IMR-90 (cell line): ENCODE measurements at places on chromosomes 3 and 15.

DNA sequence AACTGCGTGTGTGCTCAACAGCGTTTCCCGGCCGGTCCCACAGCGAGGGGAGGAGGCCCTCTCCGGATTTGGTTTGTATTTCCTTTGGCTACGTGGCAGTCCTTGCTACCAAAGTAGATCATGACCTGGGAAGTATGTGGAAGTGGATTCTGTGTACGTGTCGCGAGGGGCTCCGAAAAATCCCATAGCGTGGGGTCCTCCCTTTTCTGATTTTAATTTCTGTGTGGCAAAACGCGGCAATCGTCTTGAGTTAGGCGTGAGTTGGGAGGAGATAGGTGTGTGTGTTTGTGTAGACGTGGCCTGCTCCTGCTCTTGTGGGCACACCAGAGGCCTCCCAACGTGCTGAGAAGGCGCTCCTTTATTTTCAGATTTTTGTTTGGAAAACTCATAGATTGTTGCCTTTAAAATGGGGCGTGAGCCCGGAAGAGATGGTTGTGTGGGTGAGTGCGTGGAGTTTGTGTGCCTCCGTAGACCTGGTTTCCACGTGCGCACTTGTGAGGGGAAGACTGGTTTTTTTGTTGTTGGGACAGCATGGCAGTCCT, 1.2 kb downstream of the TRIM71 start:
- DNase-seq: no peak

GRCh38 chr15:71496336-71496955, 313.9 kb upstream of the NR2E3 start:
- peak; percentile 62 for DNase-seq

DNA sequence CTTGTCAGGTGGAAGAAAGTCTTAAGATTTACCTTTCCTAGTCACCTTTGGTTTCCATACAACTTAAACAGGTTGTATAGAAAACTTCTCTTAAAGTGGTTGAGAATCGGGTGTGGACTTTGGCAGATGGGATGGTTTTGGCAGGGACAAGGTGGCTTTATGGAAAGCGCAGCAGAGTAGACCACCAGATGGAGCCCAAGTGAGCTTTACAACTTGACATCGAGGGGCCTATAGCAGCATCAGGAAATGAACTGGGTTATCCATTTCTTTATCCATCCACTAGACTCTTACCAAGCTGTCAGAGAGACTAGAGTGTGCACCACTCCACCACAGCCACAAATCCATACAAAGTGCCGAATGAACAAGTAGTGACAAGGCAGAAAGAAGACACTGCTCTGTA, 85.3 kb upstream of the MBNL1 start:
- DNase-seq: peak; percentile 44

DNA sequence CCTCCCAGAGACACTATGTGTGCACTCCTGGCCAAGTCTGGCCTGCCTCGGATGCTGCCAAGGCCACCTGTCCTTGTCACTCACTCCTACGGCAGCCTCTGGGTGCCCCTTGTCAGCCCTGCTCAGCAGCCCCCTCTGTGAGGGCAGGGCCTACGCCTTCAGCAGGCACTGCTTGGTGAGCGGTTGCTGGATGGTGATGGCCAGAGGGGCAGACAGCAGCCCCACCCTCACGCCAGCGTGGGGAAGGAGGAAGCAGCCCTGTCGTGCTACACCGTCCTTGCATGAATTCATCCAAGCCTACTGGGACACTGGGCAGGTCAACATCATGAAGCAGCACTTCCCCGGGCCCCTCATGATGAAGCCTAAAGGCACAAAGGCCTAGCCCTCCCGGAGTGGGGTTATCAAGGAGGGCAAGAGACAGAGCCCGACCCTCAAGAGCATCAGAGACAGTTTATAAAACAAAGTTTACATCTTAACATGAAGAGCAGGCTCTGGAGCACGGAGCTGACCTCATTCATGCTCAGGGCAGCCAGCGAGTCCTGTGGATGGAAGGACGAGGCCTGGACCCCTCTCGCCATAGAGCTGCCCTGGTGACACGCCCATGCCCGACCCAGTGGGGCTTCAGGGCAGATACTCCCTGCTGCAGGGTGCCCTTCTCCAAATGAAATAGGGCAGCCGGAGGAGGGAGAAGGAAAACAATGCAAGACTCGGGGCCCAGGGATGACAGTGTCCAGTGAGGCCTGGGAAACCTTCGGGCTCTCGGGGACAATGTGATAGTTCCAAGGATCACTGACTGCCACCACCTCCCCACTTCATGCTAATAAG, 25.3 kb downstream of the CHDH start:
- no peak for DNase-seq

DNA sequence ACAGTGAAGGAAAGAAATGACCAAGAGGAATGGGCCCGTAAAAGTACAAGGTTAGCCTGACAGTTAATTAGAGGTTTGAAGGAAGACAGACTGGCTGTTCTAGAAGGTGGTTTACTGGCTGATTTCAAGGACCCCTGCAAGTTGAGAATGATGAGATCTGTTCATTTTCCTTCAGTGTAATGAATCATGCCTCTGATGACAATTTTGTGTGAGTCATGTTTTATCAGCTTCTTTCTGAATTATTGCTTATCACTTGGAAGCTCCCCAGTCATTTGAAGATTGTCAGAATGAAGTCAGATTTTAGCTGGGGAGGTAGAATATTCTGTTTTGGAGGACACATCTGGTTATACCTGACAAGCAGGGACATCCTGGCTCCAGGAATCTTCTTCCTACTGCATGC, 50.6 kb downstream of the DRD3 start:
- DNase-seq: peak; percentile 36

DNA sequence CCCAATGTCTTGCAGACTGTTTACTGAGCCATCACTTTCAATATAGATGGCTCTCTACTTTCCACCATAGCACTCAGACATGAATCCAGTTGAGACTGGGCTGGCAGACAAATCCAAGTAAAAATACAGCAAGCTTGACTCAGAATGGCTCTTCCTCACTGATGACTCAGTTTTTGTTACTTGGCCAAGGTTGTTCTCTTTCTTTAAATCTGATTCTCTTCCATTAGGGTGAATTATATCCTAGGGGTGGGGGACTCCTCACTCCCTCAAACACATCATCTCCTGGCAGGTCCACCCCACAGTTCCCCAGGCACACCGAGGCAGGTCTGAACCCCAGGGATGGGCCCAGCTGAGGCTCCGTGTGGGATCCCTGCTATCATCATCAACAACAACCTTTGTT, 157.9 kb downstream of the MEX3B start:
- peak; percentile 89 for DNase-seq

- DNase-seq: no peak
These were observed 85.9 kb downstream of the NCEH1 start for GRCh38 chr3:172624999-172625398.

DNA sequence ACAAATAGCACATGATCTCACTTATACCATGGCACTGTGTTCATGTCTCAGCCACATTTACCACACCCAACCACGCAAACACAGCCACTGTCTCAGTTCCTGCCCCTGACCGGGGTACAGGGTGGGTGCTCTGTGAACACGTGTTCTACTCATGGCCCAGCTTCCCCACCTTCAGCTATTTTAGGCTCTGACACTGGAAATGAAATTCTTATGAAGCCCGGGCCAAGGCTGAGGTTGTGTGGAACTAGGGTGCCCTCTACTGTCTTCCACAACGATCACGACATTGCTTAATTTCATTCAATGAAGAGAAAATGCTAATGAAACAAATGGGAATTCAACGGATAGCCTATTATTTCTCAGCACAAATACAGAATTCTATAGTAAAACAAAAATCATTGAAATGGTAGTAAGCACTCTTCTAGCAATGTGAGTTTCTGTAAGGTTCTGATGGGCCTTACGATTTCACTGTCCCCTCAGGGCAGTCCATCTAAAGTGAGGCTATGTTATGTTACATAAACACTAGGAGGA, 2.1 kb upstream of the GABRA5 start:
- peak; percentile 36 for DNase-seq

DNA sequence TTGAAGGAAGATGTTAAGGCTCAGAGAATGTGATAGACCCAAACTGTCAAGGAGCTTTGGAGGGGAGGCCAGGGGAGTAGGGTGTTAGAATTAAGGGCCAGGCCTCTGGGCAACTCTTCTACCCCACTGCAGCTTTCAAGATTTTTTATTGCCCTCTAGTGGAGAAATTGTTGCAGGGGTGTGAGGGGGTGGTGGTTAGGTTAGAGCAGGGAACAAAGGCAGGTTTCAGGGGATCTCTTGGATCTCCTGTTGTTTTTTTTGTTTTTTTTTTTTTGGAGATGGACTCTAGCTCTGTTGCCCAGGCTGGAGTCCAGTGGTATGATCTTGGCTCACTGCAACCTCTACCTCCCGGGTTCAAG, 1.4 kb upstream of the SEC13 start:
- DNase-seq: no peak

DNA sequence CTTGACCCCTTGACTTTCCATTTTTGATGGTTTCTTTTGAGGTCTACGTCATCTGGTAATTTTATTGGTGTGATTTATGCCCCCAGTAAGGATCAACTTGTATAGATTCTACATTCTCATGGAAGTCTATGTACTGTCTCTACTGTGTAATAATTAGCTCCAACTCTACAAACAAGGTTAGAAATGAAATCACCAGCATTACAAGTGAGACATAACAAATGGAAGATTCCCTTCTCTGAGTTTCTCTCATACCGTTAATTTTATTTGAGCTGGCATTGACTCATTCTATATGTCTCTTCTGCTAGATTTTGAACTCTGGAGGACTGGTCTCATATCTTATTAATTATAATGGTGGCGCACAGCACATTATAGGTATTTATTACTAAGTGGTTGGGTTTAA, 138.9 kb downstream of the LPP start:
- DNase-seq: no peak

- DNase-seq: no peak
These were observed 20.6 kb downstream of the CMC1 start for GRCh38 chr3:28262001-28262400.

DNA sequence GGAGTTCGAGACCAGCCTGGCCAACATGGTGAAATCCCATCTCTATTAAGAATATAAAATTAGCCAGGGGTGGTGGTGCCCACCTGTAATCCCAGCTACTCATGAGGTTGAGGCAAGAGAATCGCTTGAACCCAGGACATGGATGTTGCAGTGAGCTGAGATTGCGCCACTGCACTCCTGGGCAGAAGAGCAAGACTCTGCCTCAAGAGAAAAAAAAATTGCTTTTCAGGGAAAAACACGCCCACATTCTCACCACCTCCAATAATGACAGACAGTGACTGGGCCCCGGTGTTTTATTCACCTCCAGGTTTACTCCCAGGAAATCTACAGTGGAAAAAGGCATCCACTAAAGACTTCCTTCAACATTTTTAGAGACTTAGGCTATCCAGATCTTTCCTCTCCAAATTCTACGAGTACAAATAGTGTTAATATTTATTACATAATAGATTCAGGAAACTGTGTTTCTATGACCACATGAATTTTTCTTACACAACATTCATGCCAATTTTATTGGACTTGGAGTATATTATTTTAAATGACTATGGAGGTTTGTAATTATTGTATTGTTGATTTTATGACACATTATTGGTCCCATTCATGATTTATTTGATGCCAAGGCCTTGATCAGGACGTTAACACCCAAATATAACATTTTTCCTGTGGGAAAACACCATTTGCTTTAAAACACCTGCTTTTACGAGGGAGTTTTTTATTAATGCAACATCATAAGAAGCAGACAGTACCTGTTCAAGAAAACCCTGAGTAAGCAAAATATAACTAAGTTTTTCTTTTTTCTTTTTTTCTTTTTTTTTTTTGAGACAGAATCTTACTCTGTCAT, 26.6 kb downstream of the IGF2BP2 start:
- no peak for DNase-seq

GRCh38 chr3:80553211-80553610, 785.4 kb upstream of the ROBO1 start:
- DNase-seq: no peak

- DNase-seq: peak; percentile 56
These were observed 4.3 kb downstream of the DNASE1L3 start for GRCh38 chr3:58206406-58207011.

DNA sequence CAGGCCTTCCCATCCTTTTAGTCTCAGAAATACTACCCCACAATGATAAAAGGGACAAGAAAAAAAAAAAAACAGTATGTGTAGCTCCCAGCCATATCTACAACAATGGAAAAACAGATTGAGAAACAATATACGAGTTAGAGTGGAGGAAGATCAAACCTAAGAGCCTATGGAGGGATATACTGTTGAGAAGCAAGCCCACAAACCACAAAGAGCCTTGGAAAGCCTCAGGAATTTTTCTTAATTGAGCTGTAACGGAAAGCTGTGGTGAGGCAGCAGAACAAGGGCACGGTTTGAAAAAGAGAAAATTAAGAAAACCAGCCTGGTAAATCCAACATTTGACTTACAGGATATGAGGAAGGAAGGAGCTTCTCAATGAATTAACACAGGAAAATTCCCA, 21.4 kb downstream of the KPNA1 start:
- DNase-seq: peak; percentile 47

DNA sequence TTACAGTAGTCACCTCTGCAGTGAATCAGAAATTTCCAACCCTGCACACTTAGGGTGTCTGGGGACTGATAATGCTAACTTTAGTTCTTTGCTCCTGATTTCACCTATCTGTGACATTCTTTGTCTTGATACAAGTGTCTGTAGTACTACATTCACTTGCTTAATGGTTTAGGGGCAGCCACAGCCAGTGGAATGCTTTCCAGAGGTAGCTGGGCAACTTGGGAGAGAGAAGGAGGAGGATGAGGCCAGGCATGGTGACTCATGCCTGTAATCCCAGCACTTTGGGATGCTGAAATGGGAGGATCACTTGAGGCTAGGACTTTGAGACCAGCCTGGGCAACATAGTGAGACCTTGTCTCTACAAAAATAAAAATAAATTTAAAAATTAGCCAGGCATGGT, 8.5 kb downstream of the BAHD1 start:
- peak; percentile 41 for DNase-seq

DNA sequence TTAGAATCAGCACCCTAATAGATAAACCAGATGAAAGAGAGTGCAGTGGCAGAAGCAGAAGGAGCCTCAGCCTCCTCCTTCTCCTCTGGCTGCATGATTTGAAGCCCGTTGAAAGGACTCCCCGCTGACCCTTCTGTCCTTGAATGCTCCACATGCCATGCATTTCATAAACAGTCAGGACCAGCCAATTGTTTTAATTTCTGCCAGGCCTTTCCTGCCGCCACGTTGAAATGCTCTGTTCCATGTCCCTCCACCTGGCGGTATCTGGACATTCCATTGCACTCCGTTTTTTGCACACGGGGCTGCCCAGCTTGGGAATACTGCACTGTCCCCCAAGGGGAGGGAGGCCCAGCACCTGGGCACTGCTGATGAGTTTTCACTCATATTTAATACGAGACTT, 35.2 kb upstream of the GLCE start:
- no peak for DNase-seq
